Stimulated activated CD4-positive, alpha-beta T cell treated with anti-CD3 and anti-CD28 coated beads, Interleukin-12 subunit alpha, Interleukin-12 subunit beta, amount 100 ng/mL, for 4 hours (primary cell): ENCODE measurements at places on chromosomes 13 and 19.
A peak's percentile ranks its signal among the peaks of the same experiment; 100 is the strongest.

- no peak for DNase-seq
Measured at GRCh38 chr13:25180775-25181537, 8.9 kb upstream of the AMER2 start.

GRCh38 chr13:99540530-99540929 lies 39.3 kb downstream of the TM9SF2 start:
- no peak for DNase-seq

GRCh38 chr19:35484252-35485036 lies 5.8 kb downstream of the KRTDAP start:
- no peak for DNase-seq

DNA sequence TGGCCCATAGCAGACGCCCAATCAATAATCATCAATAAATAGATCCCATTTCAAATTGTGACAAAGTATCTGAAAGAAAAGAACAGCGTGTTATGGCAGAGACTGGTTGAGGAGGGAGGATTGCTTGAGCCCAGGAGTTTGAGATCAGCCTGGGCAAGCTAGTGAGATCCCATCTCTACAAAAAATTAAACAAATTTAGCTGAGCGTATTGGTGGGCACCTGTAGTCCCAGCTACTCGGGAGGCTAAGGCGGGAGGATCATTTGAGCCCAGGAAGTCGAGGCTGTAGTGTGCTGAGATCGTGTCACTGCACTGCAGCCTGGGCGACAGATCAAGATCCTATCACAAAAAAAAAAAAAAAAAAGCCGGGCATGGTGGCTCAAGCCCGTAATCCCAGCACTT lies 6.4 kb upstream of the GNA11 start:
- no peak for DNase-seq

- no peak for DNase-seq
Measured at GRCh38 chr13:99501848-99502301, 603 bp downstream of the TM9SF2 start.

DNA sequence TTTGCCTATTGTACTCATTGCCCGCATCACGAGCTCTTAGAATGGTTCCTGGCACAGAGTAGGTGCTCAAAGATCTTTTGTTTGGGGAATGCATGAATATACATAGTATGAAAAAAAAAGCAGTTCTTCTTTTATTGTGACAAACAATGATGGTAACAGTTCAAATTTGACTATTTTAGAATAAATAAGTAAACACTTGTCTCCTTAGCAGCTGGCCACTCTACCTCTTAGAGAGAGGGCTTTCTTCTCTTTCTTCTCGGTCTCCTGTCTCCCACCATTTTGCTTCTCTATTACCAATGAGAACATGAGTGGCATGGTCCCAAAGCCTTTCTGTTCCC lies 639 bp upstream of the SLAIN1 start:
- no peak for DNase-seq

- DNase-seq: no peak
Measured at GRCh38 chr13:113845055-113845454, 18.8 kb downstream of the GAS6 start.

GRCh38 chr13:94020833-94021232 lies 458.6 kb downstream of the DCT start:
- no peak for DNase-seq

- no peak for DNase-seq
Measured at GRCh38 chr13:97030705-97031452, 36.6 kb upstream of the OXGR1 start.

- no peak for DNase-seq
Measured at GRCh38 chr19:29628661-29629385, 22.7 kb downstream of the POP4 start.

GRCh38 chr13:80740071-80740470 lies 399.1 kb upstream of the SPRY2 start:
- DNase-seq: no peak

GRCh38 chr13:57311009-57311586 lies 144.1 kb downstream of the PRR20E start:
- DNase-seq: no peak

GRCh38 chr19:5479958-5480357 lies 24.7 kb downstream of the ZNRF4 start:
- no peak for DNase-seq

GRCh38 chr13:76903544-76904162 lies 17.4 kb upstream of the KCTD12 start:
- DNase-seq: peak; percentile 55

DNA sequence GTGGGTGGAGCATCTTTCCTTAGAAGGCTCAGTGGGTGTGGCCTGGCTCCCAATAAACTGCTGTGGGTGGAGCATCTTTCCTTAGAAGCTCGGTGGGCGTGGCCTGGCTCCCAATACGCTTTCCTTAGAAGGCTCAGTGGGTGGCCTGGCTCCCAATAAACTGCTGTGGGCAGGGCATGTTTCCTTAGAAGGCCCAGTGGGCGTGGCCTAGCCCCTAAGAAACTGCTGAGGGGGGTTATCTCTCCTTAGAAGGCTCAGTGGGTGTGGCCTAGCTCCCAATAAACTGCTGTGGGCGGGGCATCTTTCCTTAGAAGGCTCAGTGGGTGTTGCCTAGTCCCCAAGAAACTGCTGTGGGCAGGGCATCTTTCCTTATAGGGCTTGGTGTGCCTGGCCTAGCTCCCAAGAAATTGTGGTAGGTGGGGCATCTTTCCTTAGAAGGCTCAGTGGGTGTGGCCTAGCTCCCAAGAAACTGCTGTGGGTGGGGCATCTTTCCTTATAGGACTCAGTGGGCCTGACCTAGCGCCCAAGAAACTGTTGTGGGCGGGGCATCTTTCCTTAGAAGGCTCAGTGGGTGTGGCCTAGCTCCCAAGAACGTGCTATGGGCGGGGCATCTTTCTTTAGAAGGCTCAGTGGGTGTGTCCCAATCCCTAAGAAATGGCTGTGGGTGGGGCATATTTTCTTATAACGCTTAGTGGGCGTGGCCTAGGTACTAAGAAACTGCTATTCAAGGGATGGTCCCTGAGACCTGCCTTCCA lies 10.3 kb downstream of the HSH2D start:
- no peak for DNase-seq

- peak; percentile 24 for DNase-seq
Measured at GRCh38 chr19:40191836-40192646, 815 bp downstream of the MAP3K10 start.

- DNase-seq: no peak
Measured at GRCh38 chr13:108789476-108789875, 160.1 kb downstream of the MYO16 start.

- no peak for DNase-seq
Measured at GRCh38 chr13:98533912-98534311, 43.0 kb downstream of the STK24 start.

- DNase-seq: peak; percentile 66
Measured at GRCh38 chr19:1079566-1080111, 12.7 kb downstream of the ARHGAP45 start.

DNA sequence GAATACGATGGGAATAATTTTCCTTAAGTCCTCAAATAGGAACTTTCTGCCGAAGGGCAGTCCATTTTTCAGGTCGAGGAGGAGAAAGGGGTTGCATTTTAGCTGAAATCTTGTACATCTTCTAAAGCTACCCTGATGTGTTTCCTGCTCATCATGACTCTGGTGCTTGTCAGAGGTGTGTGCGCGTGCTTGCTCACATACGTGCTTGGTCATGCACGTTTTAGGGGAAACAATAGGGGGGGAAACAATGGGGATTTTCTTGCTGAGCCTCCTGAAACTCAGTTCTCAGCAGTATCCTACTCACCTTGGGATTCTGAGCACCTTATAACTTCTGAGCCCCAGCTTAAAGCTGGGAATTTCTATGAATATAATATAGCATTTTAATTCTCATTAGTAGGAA lies 44.7 kb downstream of the TM9SF2 start:
- no peak for DNase-seq

- DNase-seq: peak; percentile 47
Measured at GRCh38 chr19:17555929-17556813, 722 bp downstream of the COLGALT1 start.

GRCh38 chr13:86554066-86554465 lies 754.8 kb upstream of the SLITRK6 start:
- no peak for DNase-seq
